Left colon (tissue), 2 donors: ENCODE measurements at places on chromosomes 3 and 15. TPM values are rescaled to one million over a fixed set of nuclear protein-coding genes. Genes with fewer than 3 reads are reported as not detected.

The SLC24A5 gene
- total RNA-seq, result not detected

DNA sequence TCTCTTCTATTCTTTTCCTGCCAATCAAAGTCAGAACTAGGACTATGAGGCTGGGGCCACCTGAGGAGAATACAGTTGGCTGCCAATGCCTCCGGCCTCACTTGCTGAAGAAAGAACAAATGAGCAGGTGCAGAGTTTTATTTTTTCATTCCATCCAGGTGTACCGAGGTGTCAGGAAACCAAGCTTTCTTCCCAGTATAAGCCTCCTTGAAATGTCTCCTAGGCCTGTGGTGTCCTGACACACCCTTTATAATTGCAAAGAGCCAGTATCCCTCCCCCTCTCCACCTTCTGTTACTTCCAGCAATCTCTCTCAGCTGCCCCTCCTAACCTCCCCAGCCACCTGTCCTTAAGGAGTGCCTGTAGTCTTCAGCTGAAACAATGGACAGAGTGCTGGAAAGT lies 127.9 kb downstream of the SLC9A9 start:
- DNase-seq, result no peak

- no peak for DNase-seq
Observed at GRCh38 chr3:128488636-128488990, 4.4 kb downstream of the GATA2 start.

- DNase-seq, result no peak
Observed at GRCh38 chr15:100934166-100934565, 15.0 kb downstream of the LRRK1 start.

DNA sequence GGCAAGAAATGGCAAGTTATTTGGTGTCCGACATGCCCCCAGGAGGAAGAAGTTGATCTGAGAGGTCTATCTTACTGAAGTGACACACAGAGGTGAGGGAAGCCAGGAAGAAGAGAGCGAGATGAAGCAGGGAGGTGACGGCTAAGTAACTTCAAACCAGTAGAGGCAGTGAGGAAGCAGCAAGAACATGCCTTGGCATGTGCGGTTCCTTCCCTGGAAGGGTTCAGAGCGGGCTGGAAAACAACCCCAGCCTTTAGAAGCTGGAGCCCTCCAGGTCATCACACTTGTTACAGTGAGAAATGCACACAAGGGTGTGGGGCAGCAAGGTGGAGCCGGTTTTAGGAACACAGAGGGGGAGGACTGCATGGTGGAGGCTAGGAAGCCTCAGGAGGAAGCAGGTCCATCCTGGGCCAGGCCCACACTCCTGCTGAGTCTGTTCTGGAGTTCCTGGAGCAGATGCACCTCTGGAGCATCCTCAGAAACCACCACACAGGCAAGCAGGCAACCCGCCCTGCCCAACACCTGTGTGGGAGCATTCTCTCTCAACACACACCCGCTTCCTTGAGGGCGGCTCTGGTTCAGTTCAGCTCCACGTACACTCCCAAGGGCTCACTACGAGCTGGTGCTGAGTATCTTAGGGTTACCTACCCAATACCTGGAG lies 47.1 kb downstream of the POC1A start:
- DNase-seq, result no peak
